ENCODE measurements at places on chromosomes 7 and 10. TPM values are rescaled to one million over a fixed set of nuclear protein-coding genes. Genes with fewer than 3 reads are reported as not detected.
A peak's percentile ranks its signal among the peaks of the same experiment; 100 is the strongest.

- peak; percentile 32 for DNase-seq
Observed at GRCh38 chr10:123967626-123968243, 76.1 kb upstream of the CPXM2 start.

GRCh38 chr10:5905854-5906507 is 15.9 kb downstream of the FBH1 start:
- DNase-seq: peak; percentile 79

- DNase-seq: no peak
Observed at GRCh38 chr10:117680601-117681000, 138.1 kb downstream of the EMX2 start.

The WNT8B gene
- not detected for total RNA-seq

The HEPACAM2 gene
- total RNA-seq: not detected

- no peak for DNase-seq
Observed at GRCh38 chr10:62080905-62081304, 179.4 kb downstream of the ARID5B start.

DNA sequence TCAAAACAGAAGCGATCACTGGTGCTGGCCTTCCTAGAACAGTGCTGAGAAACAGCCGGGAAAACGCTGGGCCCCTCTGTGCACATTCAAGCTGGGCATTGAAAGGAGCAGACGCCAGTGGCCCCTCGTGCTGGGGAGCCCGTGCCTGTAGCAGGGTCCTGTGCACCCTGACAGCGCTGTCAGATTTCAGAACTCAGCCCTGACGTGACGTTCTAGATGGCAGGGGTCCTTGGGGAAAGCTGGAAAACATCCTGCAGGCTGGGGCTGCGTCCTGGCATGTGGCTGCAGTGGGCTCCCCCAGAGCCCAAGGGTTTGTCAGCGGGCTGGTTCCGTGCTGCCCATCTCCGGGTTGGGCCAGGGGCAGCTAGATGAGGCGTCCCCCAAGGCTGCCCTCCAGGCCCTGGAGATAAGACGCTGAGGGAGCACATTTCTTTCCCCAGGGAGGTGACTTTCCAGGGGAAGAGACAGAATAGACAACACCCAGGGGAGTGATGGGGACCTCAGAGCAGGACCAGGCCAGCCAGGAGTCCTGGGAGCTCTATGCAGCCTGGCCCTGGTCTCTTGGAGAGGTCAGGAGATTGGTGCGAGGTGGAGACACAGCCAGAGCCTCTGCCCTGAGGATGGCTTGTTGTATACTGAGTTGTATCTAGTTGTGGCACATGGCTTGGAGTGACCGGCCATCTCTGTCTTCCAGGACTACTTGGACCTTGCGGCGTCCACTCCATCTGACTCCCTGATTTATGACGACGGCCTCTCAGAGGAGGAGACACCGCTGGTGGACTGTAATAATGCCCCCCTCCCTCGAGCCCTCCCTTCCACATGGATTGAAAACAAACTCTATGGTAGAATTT is 12.1 kb upstream of the CSGALNACT2 start:
- no peak for DNase-seq

DNA sequence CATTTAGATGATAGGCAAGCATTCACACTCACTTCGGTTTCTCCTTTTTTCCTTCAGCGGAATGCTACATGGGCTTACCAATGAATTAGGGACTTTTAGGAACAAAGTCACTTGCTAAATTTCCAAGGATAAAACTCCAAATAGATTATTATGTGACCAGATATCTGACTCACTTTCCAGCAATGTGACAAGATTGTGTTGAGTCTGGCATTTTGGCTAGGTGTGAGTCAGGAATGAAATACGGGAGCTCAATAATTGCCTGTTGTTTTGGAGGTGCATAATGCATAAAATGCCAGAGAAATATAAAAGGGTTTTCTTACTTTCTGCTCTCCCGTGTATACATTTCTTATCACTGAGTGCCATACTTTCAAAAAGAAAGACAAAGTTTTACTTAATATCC is 721.1 kb downstream of the KCNMA1 start:
- DNase-seq: no peak

- peak; percentile 97 for DNase-seq
Observed at GRCh38 chr7:66740302-66740979, at the start of gene RABGEF1. Gene RABGEF1 (plus strand): TSS chr7:66740733. CDS start chr7:66771900, 31,167 bp downstream.

The KLF14 gene
- total RNA-seq: not detected

DNA sequence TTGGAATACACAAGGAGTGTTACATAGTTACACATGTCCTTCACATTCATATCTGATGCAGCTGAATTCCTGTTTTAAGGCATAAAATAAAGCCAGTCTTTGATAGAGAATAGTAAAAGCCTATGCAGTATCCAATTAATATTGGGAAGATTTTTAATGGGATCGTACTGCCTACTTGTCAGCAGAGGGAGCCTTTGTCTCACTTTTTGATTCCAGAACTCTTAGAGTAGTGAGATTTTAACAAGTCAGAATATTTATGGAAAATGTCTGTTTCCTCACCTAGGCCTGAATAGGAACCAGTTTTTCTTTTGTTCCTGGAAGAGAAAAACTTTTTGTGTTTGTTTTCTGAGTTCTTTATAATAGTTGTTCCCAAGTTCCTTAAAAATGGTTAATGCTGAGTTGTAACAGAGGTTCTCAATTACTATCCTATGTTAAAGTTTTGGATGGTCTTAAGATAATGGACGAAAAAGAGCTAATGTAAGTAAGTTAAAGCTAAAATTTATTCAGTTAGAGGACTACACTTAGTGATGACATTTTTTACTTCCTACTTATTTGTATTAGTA is 114.0 kb downstream of the BBS9 start:
- peak; percentile 65 for DNase-seq

- no peak for DNase-seq
Observed at GRCh38 chr10:1115607-1115955, 59.4 kb downstream of the WDR37 start.

DNA sequence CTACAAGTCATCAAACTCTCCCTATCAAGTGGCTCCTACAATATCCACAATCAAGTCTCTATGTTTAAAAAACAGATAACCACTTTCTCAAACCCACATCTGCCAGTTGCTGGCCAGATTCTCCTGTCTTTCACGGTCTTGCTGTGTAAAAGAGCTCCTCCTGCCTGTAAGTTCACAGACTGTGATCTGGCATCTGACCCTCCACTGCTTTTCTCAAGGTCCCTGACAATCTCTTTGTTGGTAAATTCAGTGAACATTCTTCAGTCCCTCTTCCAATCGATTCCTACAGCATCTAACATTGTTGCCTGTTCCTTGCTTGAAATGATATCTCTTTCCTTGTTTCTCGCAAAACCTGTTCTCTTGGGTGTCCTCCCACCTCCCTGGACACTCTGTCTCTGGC is 18.5 kb upstream of the LMOD2 start:
- DNase-seq: peak; percentile 56

- no peak for DNase-seq
Observed at GRCh38 chr7:134509010-134509409, 18.4 kb upstream of the AKR1B10 start.

- no peak for DNase-seq
Observed at GRCh38 chr7:77367976-77368375, 48.2 kb downstream of the GSAP start.

DNA sequence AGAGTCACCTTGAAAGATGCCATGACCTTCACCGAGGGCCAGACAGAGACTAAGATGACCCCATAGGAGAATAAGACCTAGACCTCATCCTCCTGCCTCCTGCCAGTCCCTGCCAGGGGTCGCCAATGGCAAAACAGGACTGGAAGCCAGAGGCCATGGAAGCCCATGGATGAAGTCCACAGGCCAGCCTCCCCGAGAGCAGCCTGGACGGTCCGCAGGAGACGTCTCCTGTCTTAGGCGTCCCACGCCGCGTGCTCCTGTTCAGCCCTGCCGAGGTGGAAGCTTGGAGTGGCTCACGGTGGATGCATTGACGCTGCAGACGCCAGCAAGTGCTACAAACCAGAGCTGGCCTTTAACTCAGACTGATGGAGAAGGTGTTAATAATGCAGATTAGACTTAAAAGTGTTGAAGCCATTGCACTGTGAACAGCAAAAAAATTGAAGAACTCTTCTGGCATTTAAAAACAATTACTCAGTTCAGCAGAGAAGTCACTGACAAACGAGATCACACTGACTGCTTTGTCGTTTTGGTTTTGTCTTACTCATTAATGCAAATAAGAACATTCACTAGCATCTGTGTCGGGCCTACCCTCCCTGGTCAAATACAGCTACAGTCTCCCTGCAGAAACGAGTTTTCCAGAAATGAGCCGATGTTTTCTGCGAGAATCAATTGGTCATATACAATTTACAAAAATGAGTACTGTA is 38.1 kb upstream of the FAM20C start:
- DNase-seq: no peak

The FZD1 gene
- total RNA-seq: 58.5 TPM

GRCh38 chr7:86094166-86094669 is 549.5 kb upstream of the GRM3 start:
- no peak for DNase-seq

DNA sequence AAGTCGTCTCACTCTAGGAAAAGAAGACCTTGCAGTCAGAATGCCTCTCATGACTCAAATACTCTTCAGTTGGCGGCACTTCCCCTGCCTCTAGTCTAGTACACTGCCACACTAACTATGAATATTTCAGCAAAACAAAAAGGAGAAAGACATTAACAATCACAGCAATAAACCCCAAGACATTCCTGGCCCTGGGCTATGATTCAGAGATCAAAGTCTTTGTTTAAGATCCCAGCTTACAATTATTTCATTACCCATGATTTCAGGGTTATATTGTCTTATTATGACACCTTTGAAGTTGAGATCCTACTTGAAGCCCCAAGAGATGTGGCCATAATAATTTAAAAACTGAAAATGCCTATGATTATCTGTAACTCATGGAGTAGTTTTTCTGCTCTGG is 597.5 kb downstream of the REEP3 start:
- no peak for DNase-seq

DNA sequence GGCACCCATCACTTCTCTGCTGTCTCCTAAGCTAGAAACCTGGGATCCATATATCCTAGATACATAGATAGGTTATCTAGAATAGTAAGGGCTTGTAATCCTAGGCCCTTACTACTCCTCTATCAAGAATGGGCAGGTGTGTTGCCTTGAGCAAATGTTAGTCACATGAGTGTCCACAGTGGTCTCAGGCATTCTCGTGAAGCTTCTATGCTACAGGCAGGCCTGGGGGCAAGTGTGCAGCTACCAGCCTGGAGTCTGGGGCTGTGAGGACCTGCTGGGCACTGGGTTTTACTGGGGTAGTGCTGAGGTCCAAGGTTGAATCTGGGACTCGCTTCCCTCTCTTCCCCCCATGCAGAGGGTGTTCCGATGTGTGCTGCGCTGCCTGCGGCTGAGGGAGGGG is 91.4 kb downstream of the ABCC2 start:
- no peak for DNase-seq

The SRGN gene
- total RNA-seq: 438 TPM

- DNase-seq: no peak
Observed at GRCh38 chr10:3563298-3563697, 221.7 kb downstream of the KLF6 start.

GRCh38 chr7:88396295-88396947 is 89.7 kb upstream of the STEAP4 start:
- no peak for DNase-seq

DNA sequence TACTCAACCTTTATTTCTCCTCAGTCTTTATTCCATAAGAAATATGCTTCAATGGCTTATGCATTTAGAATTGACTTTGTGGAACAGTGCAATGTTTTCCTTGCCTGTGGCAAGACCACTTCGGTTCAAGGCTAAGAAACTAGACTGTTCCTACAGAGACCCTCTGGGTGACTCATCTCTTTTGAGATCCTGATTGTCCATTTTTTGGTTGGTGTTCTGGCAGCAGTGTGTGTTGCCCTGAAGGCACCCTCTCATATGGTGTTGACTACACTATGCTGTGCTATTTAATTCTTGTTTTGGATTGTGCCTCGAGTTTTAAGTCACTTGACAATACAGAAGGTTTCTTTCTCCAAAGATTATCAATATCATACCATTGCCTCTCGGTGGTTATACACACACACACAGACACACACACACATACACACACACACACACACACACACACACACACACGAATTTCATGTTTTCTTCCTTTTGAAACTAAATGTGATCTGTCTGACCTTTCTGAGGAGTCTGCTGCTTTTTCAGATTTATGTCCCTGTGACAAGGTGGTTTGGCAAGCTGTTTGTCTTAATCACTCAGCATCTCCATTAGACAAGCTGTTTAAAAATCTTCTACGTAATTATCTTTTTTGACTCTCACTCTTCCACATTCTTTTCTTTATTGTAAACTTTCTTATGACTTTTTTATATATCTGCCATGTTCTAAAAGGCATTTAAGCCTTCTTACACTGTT is 187.2 kb downstream of the VTI1A start:
- DNase-seq: no peak

The TAC1 gene
- not detected for total RNA-seq

The SLC18A3 gene
- not detected for total RNA-seq

DNA sequence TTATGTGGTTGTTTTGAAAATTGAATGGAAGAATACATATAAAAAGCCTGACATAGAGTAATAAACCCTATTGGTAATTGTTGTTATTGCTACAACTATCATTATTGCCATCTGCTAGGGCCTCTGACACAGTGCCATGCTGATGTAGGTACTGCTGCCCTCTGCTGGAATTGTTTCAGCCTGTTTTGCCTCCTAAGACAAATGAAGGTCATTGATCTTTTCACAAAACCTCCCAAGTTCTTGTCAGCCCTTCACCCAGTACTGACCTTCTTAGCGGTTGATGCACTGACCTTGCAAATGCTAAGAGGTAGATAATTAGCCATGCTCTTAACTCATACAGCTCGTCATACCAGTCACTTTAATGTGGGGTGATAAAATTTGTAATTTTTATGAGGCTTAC is 975.2 kb downstream of the SORCS1 start:
- DNase-seq: no peak

The VSTM4 gene
- 0.64 TPM for total RNA-seq

The NME8 gene
- total RNA-seq: not detected

DNA sequence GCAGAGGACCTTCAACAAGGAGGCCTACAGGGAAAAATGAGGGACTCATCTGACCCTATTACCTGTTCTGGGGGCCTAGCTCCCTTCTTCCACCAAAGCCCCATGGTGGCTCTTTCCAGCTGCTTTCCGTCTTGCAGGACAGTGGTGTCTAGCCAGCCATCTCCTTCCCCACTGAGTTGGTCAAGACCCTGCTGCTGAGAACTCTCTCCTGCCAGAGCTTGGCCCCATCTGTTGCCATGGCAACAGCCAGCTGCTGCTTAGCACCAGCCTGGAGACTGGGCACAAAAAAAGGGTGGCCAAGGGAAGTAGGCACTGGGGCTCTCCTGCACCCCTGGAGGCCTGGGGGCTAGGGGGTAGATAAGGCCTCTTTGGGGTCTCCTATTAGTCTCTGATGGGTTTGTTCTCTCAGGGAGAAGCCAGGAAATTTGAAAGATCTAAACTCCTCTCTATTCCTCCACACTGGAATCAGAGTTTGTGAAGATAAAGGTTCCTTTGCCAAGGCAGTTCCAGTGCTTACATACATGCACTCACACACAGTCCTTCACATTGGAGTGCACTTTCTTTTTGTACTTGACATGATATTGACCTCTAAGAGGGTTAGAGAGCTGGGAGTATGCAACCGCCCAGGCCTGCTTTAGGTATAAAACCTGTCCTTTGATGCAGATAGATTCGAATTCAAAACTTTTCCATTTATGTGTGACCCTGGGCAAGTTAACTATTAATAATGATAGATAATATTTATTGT is 15.8 kb downstream of the TSPAN33 start:
- peak; percentile 17 for DNase-seq

GRCh38 chr10:88019753-88020152 is 156.3 kb downstream of the PTEN start:
- DNase-seq: no peak
